ENCODE measurements at places on chromosomes 4 and X.

DNA sequence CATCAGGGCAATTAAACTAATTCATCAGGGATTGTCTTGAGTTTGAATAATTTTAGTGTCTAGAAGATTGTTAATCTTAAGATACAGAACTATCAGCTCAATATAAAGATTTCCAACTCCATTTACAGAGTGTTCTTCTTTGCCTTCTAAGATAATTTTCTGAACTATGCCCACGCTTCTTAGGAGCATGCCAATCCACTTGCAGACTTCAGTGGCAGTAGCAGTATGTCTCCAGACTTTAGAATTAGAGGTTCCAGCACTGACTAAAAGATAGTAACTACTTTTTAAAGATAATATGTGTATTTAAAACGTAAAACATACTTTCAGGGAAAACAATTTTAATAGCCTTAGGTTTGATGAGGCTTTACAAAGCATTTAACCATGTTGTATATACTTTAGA, 34.2 kb upstream of the GALNT7 start:
- no peak for DNase-seq

- no peak for DNase-seq
Measured at GRCh38 chrX:43971966-43972961, 926 bp downstream of the NDP start.

GRCh38 chr4:82681754-82682153, 116.8 kb downstream of the SCD5 start:
- no peak for DNase-seq

GRCh38 chr4:79227860-79228259, 98.0 kb downstream of the NAA11 start:
- no peak for DNase-seq

DNA sequence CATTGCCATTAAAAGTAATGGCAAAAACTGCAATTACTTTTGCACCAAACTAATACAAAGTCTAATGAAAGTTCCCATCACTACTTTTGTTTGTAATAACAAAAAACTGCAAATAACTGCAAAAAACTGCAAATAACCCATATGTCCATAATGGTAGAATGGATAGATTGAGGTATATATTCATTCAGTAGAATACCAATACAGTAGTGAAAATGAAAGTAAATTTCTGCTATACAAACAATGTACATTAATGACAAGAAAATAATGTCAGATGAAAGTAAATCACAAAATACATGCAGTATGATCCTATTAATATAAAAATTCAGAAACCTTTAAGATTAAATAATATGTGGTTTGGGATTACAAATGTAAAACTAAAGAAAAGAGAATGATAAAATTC, 41.3 kb upstream of the CEP135 start:
- DNase-seq, result no peak

DNA sequence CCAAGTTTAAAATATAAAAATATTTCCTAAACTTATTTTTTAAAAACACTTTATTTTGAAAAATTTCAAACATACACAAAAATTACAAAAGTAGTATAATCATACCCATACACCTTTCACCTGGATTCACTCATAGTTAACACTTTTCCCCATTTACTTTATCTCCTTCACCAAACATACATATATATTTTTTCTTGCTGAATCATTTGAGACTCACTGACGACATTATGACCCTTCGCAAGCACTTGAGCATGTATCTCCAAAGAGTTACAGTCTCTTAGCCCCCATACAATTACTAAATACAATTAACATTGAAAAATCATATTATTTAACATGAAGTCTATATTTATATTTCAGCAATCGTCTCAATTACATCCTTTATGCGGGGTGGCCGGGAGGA, 19.8 kb downstream of the RXFP1 start:
- no peak for DNase-seq

GRCh38 chrX:47562615-47563243, 1.7 kb downstream of the ARAF start:
- no peak for DNase-seq

Measured in stimulated activated CD8-positive, alpha-beta memory T cell treated with anti-CD3 and anti-CD28 coated beads, Interleukin-7, amount 100 ng/mL, for 1 hour (primary cell).